ENCODE measurements at places on chromosomes 11 and 22. TPM values are rescaled to one million over a fixed set of nuclear protein-coding genes. Genes with fewer than 3 reads are reported as not detected.

The CBLIF gene
- not detected for total RNA-seq

DNA sequence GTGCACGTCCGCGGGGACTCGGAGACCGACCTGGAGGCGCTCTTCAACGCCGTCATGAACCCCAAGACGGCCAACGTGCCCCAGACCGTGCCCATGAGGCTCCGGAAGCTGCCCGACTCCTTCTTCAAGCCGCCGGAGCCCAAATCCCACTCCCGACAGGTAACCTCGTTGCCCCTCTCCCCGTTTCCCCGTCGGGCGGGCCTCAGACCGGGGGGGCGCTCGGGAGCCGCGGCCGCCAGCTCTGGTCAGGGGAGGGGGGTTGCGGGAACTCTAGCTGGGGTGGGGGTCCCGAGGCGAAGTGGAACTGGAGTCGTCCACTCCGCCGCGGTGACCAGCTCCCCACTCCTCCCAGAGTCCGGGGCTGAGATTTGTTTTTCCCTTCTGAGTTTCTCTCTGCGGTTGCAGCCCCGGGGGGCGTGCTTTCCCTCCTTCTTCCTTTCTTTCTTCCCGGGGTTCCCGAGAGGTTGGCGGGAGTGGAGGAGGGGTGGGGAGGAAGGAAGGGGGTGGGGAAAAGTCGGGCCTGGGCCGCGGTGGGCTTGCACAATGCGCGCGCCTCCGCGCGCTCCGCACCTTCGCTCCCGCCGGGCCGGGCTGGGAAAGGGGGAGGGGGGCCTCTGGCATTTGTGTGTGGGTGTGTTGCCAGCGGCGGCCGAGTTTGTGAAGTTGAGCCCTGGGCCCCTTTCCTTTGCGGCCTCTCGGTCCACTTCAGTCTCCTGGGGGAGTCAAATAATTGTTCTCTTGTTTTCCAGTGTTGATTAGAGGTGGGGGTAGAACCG is 952 bp downstream of the YAP1 start:
- no peak for DNase-seq

- DNase-seq, result no peak
Observed at GRCh38 chr11:120331301-120331996, 4.8 kb upstream of the ARHGEF12 start.

DNA sequence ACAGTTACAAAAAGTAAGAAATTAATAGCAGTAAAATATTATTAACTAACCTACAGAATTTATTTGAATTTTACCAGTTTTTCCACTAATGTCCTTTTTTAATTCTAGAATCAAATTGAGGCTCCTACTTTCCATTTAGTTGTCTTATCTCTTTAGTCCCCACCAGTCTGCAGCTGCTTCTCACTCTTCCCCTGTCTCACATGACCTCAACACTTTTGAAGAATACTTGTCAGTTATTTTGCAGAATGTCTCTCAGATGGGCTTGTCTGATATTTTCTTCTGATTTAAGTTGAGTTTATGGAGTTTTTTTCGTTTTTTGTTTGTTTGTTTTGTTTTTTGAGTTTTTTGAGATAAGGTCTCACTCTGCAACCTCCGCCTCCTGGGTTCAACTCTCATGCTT is 74.3 kb upstream of the ADORA2A start:
- DNase-seq, result no peak

The SAA4 gene
- not detected for total RNA-seq

- no peak for DNase-seq
Observed at GRCh38 chr22:26481112-26481693, 2.4 kb downstream of the HPS4 start.

The TMEM223 gene
- total RNA-seq, result 12.1 TPM

DNA sequence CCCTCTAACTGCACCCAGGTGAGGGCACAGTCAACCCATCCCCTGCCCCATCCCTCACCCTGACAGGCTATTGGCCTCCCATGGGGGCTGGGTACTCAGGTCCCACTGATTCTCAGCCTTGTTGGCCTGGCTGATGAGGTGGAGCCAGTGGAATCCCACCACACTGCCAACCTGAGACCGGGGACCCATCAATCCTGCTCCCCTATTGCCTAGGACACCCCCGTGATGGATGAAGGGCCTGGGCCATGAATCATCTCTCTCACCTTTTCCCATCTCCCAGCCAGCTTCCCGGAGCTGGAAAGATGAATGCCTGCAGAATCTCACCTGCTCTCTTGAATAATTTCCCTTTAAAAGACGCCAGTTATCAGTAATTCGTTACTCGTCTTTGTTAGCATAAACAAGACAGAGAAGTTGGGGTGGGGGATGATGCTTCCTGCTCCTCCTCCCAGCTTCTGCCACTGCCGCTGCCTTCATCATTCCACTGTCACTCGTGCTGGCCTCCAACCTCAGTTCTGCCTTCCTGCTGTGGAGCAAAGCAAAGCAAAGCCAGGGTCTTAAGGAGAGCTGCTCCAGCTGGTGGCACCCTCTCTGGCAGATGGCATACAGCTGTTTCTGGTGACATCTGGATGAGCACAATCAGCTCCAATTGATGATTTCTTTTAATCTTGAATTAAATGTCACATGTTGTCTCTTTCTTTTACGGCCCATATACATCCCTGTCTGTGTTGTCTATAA is 204.0 kb upstream of the NECTIN1 start:
- no peak for DNase-seq

DNA sequence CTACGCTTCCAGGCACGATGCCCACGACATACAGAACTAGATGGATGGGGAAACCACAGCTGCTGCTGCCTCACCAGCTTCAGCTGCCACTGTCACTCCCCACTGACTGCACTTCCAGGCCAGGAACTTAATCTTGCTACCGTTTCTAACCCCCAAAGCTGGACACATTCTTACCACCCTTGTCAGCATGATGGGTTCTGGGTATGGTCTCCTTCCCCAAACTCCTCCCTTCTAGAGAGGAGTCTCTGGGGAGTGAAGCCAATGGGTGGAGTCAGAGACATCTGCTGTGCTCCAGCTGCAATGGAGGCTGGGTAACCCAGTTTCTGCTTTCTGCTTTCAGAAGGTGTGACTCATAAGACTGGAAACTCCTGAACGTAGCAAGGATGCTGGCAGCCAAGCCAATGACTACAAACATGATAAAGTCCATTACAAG is 87.0 kb upstream of the THY1 start:
- no peak for DNase-seq

DNA sequence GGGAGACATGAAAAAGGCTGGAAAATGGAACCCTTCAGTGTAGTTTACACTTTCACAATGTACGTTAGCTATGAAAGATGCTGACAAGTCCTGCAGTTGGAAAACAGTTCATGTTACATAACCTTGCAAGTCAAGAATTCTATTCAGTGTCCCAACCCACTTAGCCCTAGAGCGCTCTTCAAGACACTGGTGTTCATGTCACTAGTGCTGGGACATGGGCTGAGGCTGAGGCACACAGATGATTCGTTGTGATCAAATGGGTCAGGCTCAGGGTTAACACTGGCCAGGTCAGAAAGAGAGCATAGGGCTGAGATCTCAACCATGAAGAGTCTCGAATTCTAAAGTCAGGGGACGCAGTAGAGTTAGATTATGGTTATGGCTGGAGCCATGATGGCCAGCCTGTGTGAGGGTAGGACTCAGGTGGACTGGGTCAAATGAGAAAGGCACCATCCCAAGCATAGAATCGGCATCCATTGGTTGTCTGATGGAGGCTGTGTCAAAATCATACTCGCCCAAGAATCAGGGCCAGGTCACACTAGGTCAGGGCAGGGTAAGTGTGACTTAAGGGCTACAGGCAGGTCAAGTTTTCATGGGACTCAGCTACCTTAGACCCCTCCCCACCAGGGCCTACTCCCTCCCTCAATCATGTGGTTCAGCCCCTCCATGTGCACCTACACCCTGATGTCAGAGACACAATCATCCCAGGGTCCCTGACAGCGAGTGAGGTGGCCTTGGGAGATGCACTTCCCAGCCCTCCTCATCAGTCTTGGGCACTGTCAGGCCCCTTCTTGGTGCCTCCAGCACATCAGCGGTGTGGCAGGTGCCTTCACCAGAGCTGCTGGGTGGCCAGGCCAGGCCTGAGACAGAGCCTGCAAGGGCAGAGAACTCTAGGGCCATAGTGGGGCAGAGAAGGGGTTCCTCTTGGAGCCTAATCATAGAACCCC is 20.2 kb downstream of the IGLL5 start:
- DNase-seq, result no peak

The YPEL1 gene
- 0.18 TPM for total RNA-seq

The OR2D2 gene
- not detected for total RNA-seq

All from activated T-cell treated with anti-CD3 and anti-CD28 coated beads, Interleukin-2, amount 50 U/mL, for 4 hours (primary cell).